ENCODE measurements at places on chromosomes 3 and 15.
A peak's percentile ranks its signal among the peaks of the same experiment; 100 is the strongest.

- DNase-seq: no peak
Measured at GRCh38 chr3:72222410-72222809, 437.5 kb upstream of the PROK2 start.

DNA sequence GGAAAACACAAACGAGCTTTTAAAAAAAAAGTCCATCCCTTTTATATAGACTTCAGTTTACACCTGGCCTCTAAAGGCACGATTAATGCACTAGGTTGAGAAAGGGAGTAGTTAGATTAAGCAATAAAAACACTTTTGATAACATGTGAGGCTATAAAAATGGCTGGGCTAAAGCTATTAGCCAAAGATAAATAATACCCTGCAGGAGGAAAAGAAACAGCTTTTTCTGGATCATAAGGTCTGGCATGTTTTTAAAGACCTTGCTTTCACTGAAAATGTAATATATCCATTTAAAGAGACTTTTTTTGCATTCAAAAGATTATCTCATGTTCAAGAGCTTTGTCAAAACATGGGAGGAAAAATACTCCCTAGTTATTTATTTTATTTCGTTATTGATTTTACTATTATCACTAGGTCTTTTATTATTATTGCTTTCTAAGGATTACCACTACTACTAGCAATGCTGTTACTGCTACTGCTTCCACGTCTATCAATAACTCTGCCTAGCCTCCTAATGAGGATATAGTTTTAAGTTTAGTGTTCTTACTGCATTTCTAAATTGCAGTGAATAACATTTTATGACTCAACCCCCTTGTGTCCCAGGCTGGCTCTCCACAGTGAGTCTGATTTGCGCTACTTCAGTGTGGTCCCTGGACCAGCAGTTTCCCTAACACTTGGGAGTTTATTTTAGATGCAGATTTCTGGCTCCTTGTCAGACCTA, 93.4 kb downstream of the THRB start:
- DNase-seq: no peak

GRCh38 chr3:166118049-166118448, 280.8 kb upstream of the BCHE start:
- DNase-seq: no peak

GRCh38 chr3:16604887-16605602, at the start of gene DAZL:
Gene DAZL, minus strand, starts transcription at chr3:16605423. Its CDS starts 218 bp downstream, at chr3:16605205.
- no peak for DNase-seq

DNA sequence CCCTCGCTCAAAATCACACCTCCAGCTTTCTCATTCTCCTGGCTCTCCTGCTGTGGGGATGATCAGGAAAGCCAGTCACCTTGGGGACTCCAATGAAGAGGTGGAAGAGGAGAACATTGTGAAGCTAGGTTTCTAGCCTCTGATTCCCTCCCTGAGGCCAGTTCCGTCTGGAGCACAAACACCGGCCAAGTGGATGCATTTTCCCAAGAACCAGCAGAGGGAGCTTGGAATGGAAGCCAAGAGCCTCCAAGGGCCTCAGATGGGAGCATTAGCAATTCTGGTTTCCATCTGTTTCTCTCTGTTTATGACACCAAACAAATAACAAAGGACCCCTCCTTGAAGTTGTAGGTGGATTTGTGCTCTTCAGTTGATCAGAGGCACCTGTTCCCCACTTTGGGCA, 40.6 kb upstream of the NMNAT3 start:
- DNase-seq: no peak

GRCh38 chr3:176906046-176906905, 291.0 kb downstream of the TBL1XR1 start:
- no peak for DNase-seq

- DNase-seq: no peak
Measured at GRCh38 chr15:67163180-67163579, 91.3 kb downstream of the AAGAB start.

DNA sequence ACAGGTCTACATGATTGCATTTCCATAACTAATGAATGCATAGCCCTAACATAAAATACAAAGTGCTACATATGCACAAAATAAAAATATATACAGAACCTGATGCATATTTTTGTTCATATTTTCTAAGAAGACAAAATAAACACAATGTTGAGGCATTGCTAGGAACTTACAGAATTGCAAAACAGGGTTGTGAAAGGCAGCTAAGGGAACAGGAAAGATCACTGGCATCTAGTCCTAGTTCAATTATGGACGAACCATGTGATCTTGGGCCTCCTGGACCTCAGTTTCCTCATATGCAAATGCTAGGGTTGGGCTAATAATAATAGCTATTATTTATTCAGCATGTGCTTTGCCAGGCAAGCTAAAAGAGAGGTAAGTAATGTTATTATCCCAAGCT, 15.5 kb upstream of the NCEH1 start:
- DNase-seq: no peak

DNA sequence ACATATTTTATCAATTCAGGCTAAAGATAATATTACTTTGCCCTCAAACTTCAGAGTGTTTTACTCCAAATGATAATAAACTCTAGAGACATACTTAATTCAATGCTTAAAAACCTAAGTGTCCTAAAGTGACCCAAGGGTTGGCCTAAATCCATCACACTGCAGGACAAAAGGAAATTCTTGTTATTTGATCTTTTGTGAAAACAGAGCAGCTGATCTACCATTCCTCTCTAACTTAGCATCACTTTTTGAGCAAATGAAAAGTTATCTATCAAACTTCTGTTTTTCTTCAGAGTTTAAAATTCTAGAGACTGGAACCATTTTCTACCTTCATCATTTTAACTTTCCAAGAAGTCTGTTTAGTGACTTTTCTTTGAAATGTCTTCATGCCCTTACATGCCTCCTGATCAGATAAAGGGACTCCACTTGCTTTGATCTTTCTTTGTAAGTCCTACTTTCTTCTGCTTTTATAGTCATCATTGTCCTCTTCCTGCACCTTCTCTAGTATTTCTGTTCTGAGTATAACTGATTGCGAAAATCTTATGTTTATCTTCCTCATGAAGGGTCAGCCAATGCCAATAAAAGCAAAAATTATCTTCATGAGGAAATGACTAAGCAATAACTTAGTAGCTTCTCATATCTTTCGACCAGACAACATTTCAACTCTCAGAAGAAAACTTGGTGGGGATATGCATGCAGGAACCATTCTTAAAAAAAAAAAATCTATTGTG, 378.7 kb upstream of the TGFBR2 start:
- no peak for DNase-seq

GRCh38 chr3:131914090-131914691, 120.6 kb downstream of the CPNE4 start:
- no peak for DNase-seq

DNA sequence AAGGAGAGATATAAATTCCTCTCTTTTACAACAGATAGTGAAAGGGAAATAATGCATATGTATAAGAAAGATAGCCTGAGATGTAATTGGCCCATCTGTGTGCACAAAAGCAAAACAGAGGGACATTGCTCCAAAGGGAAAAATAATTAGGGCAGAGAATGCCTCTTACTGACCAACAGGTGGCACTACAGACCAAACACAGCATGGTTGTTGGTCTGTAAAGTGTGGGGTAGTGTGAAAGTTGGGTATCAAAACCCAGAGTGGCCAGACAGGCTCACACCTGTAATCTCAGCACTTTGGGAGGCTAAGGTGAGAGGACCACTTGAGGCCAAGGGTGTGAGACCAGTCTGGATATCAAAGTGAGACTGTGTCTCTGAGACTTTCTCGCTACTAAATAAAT, 4.5 kb upstream of the TLNRD1 start:
- no peak for DNase-seq

GRCh38 chr3:105369500-105370371, 3.0 kb downstream of the ALCAM start:
- DNase-seq: peak; percentile 58

DNA sequence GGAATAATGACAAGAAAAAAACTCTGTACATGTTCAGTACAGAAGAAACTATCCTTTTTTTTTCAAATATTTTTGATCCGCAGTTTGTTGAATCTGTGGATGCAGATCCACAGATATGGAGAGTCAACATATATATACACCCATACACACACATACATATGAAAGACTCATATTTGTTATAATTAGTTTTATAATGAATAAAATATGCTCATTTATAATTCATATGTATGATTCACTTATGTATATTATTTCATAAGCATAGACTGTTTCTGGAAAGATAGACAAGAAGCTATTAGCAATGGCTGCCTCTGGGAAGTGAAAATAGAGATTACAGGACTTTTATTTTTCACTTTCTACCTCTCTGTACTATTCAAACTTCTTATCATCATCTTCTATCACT, 9.8 kb downstream of the DZIP1L start:
- DNase-seq: no peak

- DNase-seq: no peak
Measured at GRCh38 chr3:27590437-27591298, 106.5 kb upstream of the SLC4A7 start.

GRCh38 chr15:69343133-69343532, 44.4 kb downstream of the PAQR5 start:
- no peak for DNase-seq

DNA sequence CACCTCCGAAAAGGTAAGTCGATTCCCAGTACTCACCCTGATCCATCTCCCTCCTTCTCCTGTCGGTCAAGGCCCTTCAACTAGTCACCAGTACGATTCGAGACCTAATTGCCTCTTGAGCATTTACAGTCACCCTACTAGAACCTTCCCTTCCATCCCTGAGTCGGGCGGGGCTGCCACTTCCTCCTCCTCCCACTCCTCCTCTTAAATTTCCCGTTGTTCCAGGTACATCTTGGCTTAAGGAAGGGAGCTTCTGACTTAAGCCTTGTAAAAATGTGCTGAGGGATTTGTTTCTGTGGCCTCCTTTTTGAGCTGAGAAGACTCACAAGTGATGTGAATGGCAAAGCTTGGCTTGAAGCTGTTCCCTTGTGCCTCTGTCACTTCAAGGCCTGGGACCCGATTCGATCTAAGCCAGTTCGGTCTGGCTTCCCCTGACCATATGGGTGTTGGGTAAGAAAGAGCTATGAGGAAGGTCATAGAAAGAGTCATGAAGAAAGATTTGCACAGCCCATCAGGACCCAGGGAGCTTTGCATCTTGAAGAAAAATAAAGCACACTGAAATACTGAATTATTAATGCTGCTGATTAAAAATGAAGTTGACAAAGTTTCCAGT, 28.1 kb downstream of the LCMT2 start:
- DNase-seq: no peak

DNA sequence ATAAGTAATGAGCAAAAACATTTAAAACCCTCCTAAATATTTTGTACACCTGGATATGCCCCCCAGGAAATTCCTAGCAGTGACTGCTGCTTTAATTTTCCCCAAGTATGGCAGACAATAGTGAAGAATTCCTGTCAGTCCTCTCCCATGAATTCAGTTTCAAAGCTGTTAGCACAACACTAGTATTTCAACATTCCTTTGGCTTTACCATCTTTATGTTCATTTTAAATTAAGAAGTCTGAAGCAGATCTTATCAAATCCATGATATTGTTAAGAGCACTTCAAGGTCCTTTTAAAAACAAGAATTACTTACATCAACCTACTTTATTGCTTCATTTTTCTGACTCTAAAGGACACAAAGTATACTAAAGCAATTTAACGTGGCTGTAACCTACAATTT, 28.8 kb upstream of the CDIN1 start:
- DNase-seq: no peak

DNA sequence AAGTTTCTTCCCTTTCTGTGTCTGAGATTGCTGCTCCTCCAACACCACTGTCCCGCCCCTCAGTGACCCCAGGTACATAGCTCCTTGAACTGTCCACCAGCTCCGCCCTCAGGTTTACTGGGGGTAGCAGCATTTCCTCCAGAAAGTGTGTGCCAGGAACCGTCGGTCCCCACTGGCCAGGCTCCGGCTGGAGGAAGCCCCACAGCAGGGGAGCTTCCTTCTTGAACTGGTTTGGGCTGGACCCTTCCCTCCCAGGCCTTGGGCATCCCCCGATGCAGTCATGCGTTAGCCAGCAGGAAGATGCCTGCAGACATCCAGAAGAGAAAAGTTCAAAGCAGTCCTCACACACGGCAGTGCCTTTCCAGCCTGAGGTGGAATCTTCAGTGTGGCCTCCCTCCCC, 19.7 kb downstream of the PAK6 start:
- DNase-seq: no peak

DNA sequence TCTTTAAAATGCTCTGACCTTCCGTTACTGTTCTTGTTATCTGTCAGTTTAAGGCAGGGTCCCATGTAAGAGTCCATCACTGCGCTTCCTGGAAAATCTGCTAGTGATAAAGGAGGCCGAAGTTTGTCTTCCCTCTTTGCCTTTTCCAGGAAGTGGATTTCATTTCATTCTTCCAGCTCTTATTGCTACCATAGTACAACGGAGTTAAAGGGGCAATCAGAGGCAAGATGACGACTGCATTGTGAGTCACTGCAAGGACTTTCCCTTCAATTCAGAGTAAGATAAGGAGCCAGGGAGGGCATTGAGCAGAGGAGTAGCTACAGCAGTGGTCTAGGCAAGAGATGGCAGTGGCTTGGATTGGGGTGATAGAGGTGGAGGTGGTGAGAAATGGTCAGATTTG, 17.2 kb upstream of the DET1 start:
- DNase-seq: no peak

GRCh38 chr3:126287171-126287535, 70.1 kb downstream of the KLF15 start:
- no peak for DNase-seq

DNA sequence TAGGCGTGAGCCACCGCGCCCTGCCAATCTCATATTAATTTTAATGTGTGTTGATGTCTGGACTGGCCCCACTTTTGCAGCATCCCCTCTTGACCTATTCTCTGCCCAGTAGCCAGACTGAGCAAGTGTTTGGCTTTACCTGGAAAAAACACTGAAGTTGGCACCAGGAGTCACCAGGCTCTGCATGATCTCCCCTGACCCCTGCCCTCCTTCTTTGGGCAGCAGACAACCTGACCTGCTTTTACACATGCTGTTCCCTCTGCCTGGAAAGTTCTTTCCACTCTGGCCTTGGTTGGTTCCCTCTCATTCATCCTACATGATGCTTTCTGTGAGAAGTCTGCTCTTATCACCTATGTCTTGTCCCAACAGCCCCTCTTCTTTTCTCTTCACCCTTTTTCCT, 67.9 kb upstream of the SLC2A2 start:
- DNase-seq: no peak

GRCh38 chr15:38021259-38021658, 86.8 kb downstream of the TMCO5A start:
- no peak for DNase-seq

GRCh38 chr15:84949845-84950569, 31.6 kb upstream of the PDE8A start:
- no peak for DNase-seq

- DNase-seq: no peak
Measured at GRCh38 chr3:17014709-17015108, 130.0 kb downstream of the PLCL2 start.

DNA sequence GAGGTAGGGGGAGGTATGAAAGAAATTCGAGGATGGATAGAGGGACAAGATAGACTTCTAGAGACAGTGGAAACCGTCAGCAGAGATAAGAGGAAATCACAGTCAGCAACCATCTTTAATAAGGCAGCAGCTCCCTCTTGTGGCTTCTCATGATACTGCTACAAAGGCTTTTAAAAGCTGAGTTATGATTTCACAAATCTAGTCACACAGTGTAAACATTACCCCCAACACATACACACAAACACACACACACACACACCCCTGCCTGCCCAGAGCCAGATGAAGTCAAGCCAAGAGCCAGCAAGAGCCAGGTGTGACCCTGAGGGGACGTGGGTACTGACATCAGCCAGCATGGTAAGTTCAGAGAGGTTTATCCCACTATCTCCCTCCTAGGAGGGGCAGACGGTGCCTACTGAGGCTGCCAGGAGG, 18.9 kb upstream of the TGM5 start:
- peak; percentile 70 for DNase-seq
